Activated naive CD8-positive, alpha-beta T cell treated with anti-CD3 and anti-CD28 coated beads for 36 hours (primary cell): ENCODE measurements at places on chromosomes 5 and 9.

- no peak for DNase-seq
These were observed 352.4 kb downstream of the ARRDC3 start for GRCh38 chr5:91030521-91031401.

- no peak for DNase-seq
These were observed 88.6 kb downstream of the JAK2 start for GRCh38 chr9:5073701-5074100.

- no peak for DNase-seq
These were observed 32.4 kb downstream of the PCDHGC5 start for GRCh38 chr5:141521244-141521781.

DNA sequence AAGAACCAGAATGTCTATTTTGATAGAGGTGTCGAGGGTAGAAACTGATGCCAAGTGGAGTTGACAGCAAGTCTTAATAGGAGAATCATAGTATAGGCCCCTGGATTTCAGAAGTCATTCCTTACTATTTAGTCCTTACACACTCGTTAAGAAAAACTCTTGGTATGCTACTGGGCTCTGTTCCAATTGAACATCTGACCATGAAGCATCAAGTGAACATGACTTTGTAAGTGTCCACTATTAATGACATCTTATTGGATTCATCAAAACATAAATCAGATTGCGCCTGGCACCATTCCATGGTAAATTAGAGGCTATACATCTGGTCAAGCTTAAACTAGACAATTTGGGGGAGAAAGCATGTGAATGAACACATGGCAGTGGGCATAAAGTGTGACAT lies 1056.5 kb upstream of the EDIL3 start:
- DNase-seq: no peak

- no peak for DNase-seq
These were observed 567.9 kb downstream of the TAF11L14 start for GRCh38 chr5:18202164-18202563.

DNA sequence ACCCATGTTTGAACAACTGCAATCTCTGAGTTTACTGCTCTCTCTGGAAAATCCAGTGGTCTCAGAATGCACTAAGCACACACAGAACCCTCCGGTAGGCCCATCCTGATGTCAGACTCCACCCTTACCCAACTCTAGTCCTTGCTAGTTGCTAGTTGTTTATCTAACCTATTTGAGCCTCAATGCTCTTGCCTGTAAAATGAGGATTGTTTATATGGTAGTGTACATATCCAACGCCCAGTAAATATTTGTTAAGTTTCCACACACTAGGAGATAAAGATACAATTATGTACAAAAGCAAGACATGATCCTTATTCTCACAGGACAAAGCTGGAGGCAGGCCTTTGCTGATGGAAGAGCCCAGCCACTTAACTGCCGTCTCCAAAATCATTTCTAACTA lies 192.2 kb downstream of the SPOCK1 start:
- DNase-seq: no peak

DNA sequence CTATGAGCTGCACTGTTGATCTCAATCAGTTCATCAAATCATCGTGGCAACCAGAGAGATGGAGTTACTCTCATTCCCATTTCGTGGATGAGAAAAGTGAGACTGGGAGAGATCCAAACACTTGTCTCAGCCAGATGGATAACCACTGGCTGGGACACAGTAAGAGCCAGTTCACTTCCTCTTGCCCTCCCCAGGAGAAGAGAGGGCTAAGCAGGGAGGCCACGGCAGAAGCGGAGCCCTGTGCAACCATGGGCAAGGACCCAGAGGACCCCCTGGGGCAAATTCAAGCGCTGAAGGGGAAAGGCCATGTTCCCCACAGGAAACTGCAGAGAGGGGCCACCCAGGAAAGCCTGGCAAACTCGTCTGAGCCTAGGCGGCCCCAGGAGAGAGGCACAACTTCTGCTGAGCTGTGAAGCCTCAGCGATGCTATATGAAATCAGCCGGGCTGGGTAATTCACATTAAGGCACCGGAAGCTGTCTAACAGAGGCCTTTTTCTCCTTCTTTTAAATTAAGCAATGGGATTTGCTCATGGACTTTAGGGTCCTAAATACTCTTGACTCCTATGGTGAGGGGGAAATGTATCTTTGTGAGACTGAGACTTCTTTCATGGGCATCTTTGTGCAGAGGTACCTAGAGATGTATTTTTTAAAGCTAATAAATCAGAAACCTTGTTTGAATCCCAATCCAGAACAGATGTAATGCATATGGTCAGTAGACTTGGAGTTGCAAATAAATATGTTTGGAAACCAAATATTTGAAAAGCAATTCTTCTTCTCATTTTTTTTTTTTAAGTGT lies 137.1 kb upstream of the SMIM23 start:
- DNase-seq: no peak

- no peak for DNase-seq
These were observed 114.5 kb downstream of the LRRC70 start for GRCh38 chr5:62692946-62693713.

- no peak for DNase-seq
These were observed 11.9 kb upstream of the SMC2 start for GRCh38 chr9:104082168-104082567.

GRCh38 chr9:95313010-95313498 lies 4.5 kb downstream of the FANCC start:
- DNase-seq: peak; percentile 6

GRCh38 chr5:173155912-173156311 lies 11.6 kb downstream of the BNIP1 start:
- no peak for DNase-seq

- DNase-seq: no peak
These were observed 96.7 kb downstream of the EDIL3 start for GRCh38 chr5:84287951-84288350.

- DNase-seq: no peak
These were observed 93.5 kb upstream of the NR3C1 start for GRCh38 chr5:143496943-143497342.

- DNase-seq: no peak
These were observed 80.9 kb downstream of the EBF1 start for GRCh38 chr5:159018855-159019254.
